ENCODE measurements at places on chromosomes 7 and 10.

DNA sequence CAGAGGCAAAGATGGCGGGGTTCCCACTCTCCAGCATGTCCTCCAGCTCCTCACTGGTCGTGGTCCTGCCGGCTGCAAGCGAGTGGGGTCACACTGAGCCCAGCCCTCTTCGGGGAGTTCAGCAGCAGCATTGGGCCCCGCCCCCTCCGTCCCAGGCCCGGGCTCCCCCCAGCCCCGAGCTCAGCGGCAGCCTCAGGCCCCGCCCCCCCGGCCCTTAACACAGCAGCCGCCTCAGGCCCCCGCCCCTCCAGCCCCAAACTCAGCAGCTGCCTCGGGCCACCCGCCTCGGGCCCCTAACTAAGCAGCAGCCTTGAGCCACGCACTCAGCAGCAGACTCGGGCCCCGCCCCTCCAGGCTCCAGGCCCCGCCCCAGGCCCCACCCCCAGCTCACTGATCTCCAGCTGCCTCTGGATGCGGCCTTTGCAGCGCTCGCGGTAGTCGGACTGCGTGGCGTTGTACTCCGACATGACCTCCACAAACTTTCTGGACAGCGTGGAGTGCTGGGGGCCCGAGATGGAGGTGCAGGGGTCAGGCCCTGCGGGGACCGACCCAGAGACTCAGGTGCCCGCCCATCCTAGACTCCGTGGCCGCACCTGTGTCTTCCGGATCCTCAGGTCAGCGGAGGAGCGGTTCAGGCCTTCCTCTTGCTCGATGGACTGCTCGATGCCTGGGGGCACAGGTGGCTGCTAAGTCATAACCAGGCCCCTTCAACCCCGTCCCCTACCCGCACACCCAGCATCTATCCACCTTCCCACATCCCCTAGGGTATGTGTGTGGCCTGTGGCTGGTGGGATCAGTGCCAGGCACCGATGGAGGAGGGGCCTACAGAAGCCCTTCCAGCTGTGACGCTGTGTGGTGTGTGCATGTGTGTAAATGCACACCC is 15.5 kb downstream of the STX1A start:
- DNase-seq = no peak

- no peak for DNase-seq
Observed at GRCh38 chr7:135957627-135958026, 19.5 kb downstream of the MTPN start.

DNA sequence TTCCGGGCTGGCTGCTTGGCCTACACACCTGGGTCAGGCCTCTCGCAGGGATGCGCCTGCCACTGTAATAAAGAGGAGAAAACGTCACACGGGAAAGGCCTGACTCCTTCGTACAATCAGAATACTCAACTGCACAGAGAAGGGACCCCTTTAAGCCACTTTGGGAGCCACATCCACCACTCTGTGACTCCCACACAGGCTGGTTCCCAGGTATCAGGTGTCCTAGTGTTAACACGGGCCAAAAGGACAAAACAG is 5.8 kb upstream of the ZNF736 start:
- DNase-seq = no peak

GRCh38 chr7:22865602-22865960 is 42.9 kb upstream of the TOMM7 start:
- no peak for DNase-seq

DNA sequence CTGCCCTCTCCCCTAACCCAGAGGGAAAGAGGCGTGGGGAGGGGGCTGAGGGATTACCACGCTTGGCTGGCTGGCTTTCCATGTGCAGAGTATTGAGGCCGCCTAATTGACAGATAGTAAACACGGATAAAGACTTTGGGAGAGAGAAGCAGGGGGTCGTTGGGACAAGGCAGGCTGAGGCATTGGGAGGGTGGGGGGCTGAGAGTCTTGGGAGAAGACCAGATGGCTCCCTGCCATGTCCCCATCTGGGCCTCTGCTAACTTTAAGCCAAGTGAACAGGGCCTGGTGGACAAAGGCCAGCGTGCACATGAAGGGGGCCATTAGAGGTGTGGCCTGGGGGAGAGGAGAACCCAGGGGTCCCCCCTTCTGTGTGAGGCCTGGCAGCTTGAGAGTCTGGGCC is 55.4 kb upstream of the MXI1 start:
- DNase-seq = peak; percentile 45

DNA sequence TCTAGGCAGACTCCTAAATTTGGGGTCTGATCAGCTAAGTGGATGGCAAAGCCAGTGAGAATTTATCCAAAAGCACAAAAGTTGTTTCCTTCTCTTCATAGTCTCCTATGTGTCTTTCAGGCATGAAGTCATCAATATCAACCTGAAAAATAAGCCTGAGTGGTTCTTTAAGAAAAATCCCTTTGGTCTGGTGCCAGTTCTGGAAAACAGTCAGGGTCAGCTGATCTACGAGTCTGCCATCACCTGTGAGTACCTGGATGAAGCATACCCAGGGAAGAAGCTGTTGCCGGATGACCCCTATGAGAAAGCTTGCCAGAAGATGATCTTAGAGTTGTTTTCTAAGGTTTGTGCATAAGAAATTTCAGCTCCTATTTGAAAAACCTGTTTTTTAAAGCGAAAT is 4.8 kb downstream of the GSTO1 start:
- DNase-seq = no peak

DNA sequence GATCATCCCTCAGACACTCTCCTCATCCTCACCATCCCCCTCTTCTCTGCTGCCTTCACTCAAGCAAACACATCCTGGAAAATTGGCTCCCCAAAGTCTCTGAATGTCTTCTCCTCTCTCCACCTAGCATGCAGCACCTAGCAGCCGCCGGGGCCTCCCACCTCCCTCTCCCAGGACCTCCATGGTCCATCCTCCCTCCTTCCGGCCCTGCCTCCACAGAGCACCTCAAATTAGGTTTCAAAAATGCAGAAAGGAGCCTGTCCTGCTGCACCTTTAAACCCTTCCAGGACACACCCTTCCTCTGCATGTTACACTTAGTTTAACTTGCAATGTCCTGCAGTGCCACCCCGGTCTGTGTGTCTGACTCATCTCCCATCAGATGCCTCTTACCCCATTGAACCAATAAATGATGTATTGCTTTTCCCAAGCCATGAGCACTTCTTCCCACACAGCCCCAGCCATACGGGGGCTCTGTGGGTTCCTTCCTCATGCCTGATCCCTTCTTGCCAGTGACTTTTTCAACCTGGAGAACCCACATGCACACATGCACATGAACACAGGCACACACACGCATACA is 582.5 kb upstream of the MGMT start:
- DNase-seq = no peak

GRCh38 chr7:44707558-44708230 is 41.0 kb upstream of the ZMIZ2 start:
- no peak for DNase-seq

DNA sequence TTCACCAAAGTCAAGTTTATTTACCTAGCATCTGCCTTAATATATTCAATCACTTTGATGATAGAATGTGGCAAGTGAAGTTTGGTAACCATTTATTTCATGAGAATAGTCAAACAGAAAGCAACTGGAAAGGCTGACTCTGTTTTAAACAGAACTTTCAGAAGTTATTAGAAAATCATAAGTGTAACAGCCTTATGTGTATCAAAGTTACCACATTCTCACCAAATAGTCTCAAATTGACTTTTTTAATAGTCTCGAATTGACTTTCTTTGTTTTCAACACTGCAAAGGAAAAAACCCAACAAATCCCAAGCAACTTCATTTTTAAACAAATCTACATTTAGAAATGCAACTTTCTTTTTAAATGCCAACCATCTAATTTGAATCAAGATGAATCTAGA is 29.5 kb downstream of the NAMPT start:
- DNase-seq = no peak

DNA sequence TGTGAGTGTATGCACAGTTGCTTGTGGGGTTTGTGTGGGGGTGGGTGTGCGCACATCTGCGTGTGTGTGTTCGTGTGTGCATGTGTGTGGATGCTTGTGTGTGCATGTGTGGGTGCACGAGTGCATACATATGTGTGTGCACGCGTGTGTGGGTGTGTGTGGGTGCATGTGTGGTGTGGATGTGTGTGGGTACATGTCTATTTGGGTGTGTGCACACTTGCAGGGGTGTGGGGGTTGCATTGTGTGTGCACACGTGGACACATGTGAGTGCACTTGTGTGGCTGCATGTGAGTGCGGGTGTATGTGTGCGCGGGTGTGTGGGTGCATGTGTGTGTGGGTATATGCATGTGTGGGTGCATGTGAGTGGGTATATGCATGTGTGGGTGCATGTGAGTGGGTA is 73.7 kb downstream of the NKX6-2 start:
- no peak for DNase-seq

DNA sequence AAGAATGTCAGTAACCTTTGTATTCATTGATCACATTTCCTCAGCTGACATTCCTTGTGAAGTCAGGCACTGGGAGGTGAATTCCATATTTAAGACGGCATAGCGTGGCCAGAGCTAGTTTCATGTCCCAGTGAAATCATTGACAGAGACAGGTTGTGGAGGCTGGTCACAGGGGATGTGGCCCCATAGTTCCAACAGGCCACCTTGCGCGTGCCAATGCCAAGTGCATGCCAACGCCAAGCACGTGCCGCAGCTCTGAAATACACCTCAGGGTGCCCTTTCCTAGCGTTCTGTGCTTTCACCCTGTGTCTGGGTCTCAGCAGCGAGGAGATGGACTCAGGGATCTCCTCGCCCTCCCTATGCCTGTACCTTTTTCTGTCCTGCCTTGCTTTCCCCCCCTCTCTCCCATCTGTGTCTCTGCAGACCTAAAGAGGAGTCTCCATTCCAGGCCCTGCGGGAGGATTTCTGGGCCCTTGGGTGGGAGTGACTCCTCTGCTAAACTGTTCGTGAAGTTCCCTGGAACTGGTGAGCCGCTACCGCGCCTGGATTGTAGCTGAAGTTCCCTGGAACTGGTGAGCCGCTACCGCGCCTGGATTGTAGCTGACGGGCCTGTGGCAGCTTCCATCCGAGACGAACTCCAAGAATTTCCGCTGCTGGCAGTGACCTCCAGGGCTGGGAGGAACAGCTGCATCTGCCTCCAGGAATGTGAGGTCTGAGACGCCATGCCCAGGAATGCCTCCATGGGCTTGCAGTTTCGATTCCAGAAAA is 19.7 kb downstream of the AQP1 start:
- DNase-seq = no peak

GRCh38 chr10:91924212-91925021 is 847 bp downstream of the BTAF1 start:
- DNase-seq = no peak

GRCh38 chr10:47454008-47454779 is 29.7 kb downstream of the ANXA8 start:
- DNase-seq = no peak

DNA sequence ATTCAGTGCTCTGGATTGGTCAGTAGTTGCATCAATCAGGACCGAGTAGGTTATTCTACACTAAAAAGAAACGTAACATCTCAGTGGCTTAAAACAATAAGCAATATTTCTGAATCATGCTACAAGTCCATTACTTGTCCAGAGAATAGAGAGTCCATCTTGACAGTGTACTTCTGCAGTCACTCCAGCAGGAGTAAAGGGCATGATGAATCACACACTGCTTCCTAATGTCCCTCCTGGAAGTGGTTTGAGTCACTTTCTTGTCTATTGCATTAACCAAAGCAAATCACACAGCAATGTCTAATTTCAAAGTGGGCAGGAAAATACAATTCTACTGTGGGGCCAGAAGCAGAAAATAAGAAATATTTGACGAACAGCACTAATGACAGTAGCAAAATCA is 124.8 kb downstream of the TSPAN12 start:
- no peak for DNase-seq

DNA sequence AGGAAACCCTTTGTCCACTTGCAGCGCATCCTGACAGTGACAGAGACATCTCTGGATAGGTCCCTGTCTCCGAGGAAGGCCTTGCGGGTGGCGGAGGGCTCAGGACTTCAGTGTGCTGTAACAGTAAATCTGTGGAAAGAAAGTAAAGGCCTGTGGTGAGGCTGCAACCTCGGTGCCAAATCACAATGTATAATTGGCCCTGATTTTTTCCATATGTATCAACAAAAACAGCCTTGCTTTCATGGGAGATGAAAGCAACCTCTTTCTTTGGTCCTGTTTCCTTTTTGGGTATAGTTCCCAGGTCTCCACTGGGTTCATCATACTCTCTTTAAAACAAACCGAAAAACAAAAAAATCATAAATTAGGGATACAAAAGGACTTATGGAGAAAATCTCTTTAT is 110.9 kb upstream of the BMPER start:
- no peak for DNase-seq

DNA sequence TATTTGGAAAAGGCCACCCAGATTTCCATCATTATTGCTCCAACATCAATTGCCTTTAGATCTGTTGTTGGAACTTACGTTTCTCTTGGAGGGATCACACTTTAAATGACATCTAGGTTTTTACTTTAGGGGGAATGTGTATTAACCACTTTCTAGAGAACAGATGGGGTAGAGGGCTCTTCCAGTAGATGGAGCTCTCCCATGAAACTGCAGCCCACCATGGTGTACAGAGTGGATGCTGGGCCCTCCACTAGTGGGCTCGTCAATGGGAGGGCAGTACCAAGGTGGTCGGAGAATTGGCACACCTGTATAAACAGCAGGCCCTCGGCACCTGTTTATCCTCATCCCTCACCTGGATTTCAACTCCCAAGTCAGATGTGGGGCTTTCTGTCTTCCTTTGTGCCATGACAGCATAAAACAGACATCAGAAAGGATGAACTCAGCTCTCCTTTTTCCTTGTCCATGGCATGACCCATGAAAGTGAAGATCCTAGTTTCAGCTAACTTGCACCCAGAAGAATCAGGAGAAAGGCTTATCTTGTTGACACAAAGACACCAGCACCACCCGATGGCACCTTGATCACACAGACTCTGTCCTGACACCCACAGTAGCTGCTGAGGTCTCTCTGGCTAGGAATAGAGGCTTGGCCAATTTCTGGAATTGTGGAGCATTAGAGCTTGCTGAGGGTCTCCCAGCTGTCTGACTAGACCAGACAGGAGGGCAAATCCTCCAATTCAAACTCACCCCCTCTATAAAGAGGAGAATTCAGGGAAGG is 150.5 kb downstream of the CYP26A1 start:
- no peak for DNase-seq

GRCh38 chr10:16648366-16648765 is 126.7 kb upstream of the C1QL3 start:
- DNase-seq = no peak

DNA sequence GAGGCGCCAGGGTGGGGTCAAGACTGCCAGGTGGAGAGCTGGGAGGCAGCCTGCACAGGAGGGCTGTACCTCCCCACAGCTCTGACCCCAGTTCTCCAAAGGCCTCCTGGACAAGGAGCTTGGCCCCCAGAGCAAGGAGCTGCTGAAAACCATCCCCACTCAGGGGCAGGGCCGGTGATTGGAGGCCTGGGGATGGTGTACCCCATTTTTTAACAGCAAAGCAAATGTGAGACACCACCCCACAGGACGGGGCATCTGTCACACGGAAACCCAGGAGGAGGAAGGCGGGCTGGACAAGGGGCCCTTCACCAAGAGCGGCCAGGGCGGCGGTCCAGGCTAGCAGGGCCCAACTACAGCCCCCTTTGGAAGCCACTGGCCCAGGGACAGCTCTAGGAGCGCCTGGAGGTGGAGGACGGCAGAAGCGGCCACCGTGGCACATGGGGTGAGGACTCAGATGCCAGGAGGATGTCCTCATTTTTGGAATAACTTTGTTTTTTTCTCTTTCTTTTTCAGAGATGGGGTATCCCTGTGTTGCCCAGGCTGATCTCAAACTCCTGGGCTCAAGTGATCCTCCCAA is 56.4 kb upstream of the TNRC18 start:
- DNase-seq = no peak
